ENCODE measurements at places on chromosomes 2 and 18.
A peak's percentile ranks its signal among the peaks of the same experiment; 100 is the strongest.

- no peak for DNase-seq
Observed at GRCh38 chr2:28345619-28346018, 47.0 kb upstream of the FOSL2 start.

GRCh38 chr2:103847276-103847675 lies 1006.6 kb upstream of the POU3F3 start:
- DNase-seq = no peak

DNA sequence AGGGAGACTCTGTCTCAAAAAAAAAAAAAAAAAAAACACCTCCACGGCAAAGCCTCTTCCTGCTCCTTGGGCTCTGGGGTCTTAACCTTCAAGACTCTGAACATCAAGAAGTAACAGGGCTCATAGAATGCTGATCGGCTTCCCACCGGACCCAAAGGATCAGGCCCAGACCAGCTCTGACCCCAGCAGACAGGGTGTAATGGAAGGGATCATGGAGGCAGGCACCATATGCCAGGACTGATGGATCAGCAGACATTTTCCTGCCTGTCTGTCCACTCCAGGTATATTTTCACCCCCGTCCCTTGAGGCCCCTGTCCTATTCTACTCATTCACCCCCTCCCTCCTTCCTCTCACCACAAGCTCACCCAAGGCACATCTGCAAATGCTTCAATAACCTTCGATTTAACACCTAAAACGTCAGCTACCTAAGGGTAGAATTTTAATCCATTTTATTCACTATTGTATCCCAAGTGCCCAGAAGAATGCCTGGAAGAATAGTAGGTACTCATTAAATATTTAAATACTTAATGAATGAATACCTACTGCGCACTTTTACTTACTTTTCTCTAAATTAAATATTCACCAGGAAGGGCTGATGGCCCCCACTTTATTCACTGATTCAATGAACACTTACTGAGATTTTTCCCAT lies 4.6 kb upstream of the SPEG start:
- DNase-seq = no peak

DNA sequence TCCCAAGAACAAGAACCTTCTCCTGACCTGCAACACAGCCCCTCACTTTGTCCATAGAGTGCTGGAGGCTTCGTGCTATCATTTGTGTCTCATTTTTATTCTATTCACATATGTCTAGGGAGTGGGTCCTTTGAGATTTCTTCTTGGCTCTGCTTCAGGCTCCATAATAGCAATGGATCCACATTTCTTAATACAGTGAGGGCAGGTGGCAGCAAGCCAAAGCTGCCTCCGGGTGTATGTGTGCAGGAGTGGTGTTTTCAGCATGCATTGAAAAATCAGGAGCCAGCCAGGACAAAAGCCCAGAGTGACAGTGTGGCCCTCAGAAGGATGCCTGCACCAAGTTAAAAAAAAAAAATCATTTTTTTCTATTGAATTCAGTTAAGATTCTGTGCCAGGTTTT lies 115.1 kb upstream of the PELI1 start:
- DNase-seq = no peak

DNA sequence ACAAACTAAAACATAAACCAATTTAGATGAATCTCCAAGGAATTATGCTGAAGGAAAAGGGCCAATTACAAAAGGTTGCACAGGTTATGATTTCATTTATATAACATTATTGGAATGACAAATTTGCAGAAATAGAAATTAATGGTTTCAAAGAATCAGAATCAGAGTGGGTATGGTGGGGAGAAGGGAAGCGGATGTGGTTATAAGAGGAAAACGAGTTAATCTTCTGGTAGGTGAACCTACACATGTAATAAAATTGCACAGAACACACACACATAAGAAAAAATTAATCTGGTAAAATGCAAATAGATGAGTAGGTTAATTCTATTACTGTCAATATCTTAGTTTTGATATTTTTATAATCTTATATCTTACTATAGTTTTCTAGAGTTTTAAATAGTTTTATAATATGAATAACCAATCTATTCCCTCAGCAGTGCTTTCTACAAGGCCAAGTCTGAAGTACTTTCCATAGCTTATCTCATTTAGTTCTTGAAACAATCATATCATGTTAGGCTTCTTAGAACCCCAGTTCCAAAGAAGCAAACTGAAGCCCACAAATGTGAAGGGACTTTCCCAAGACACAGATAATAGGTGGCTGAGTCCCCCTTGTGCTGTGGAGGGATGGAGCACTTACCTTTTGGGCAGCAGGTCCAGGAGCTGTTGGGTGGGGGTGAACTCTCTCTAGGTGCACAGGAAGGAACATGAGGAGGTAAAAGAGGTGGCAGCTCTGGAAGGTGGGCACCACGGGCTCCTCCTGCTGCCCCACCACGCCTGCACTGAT lies 31.5 kb downstream of the ZNF519 start:
- DNase-seq = peak; percentile 15

All from stimulated activated CD4-positive, alpha-beta T cell treated with anti-CD3 and anti-CD28 coated beads, Interleukin-15, amount 100 ng/mL, for 24 hours (primary cell).